ENCODE measurements at places on chromosomes 3 and 15. TPM values are rescaled to one million over a fixed set of nuclear protein-coding genes. Genes with fewer than 3 reads are reported as not detected.

COLQ gene
- not detected for total RNA-seq

PIK3R4 gene
- total RNA-seq = 38.4 TPM

MTHFS gene
- total RNA-seq = 23.3 TPM

CCDC54 gene
- total RNA-seq = not detected
